GM23248 (cell line): ENCODE measurements at places on chromosomes 2 and 18. TPM values are rescaled to one million over a fixed set of nuclear protein-coding genes. Genes with fewer than 3 reads are reported as not detected.

- DNase-seq, result no peak
Measured at GRCh38 chr2:153455861-153456260, 22.7 kb downstream of the RPRM start.

- DNase-seq, result no peak
Measured at GRCh38 chr2:221203856-221204255, 368.2 kb downstream of the EPHA4 start.

DNA sequence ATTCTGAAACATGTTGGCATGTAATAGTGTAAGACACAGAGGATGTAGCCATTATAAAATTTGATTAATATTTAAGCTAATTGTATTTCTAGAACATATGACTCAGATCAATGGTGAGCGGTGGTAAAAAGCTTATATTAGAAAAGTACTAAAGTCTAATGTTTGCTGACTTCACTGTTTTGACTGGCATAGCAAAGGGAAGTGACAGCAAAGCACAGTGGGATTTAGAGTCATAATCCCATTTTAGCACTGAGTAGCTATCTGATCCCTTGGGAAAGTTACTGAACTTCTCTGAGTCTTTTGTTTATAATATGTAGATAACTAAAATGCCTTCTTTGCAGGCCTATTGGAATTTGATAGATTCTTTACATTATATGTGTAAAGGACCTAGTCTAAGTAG lies 60.4 kb downstream of the KIAA1328 start:
- DNase-seq, result no peak

Gene PRSS56
- not detected in 2 replicates for total RNA-seq

Gene GCG
- total RNA-seq, result not detected in 2 replicates

Gene LRRC30
- total RNA-seq, result not detected in 2 replicates

Gene CDCA7
- total RNA-seq, result 3.0 and 3.3 TPM in 2 replicates
